Activated naive CD4-positive, alpha-beta T cell treated with anti-CD3 and anti-CD28 coated beads, Interleukin-2, amount 10 ng/mL, durations not matched to agents 7 days and 5 days (primary cell): ENCODE measurements at places on chromosomes 1 and 21.

GRCh38 chr1:70112838-70113237, 92.5 kb downstream of the LRRC40 start:
- no peak for DNase-seq

- DNase-seq, result peak; percentile 89
Observed at GRCh38 chr1:1122078-1122811, 6.4 kb upstream of the C1orf159 start.

DNA sequence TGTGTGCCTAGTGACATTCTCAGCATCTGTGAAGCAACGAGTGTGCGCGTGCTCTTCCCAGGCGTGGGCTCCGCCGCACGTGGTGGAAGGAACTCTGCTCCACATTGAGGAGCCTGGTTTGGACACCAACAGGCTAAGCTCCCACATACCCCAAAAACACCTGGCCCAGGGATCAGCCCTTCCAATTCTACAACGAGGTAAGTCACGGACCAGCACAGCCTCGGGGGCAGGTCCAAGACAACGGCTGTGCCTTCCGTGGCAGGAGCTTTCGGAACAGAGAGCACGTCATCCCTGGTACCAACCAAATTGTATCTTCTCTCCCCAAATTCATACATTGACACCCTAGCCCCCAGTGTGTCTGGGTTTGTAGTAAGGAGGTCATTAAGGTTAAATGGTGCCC, 27.2 kb upstream of the PDE9A start:
- DNase-seq, result no peak

DNA sequence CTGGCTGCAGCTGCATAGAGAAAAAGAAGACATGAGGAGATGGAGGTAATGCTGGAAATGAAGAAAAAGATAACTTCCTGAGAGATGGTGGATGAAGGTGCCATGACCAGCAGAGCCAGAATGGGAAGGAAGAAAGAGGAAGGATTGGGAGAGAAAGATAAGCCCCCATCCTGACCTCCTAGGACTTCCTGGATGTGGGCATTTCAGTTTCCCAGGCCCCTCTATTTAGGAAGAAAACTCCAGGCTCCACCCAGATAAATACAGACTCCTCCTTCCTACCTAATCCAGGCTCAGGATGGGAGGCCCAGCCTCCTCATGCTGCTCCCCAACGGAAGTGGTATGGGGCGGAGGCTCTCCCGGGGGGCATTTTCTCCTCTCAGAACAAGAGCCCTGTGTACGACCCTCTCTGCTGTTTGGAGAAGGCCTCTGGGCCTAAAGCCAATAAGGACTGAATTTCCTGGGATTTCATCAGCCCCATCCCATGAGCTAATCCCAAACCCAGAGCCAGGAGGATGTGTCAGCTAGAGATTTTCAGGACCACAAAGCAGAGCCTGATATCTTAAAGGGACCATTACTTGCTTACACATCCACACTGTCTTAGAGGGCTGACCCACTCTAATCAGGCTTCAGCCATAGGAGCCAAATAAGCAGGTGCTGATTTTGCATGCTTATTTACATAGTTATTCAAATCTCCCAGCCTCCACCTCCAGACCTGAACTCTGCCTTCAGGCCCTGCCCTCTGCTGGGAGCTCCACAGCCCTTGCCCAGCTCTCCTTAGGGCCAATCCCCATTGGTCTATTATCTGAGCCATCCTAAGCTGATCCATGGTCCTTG, 5.1 kb upstream of the ARHGEF2 start:
- DNase-seq, result no peak

GRCh38 chr1:245856944-245857531, 650.0 kb downstream of the SMYD3 start:
- no peak for DNase-seq

- no peak for DNase-seq
Observed at GRCh38 chr1:231861541-231862481, 235.2 kb downstream of the DISC1 start.

- DNase-seq, result no peak
Observed at GRCh38 chr1:40676501-40676900, 11.0 kb upstream of the RIMS3 start.

DNA sequence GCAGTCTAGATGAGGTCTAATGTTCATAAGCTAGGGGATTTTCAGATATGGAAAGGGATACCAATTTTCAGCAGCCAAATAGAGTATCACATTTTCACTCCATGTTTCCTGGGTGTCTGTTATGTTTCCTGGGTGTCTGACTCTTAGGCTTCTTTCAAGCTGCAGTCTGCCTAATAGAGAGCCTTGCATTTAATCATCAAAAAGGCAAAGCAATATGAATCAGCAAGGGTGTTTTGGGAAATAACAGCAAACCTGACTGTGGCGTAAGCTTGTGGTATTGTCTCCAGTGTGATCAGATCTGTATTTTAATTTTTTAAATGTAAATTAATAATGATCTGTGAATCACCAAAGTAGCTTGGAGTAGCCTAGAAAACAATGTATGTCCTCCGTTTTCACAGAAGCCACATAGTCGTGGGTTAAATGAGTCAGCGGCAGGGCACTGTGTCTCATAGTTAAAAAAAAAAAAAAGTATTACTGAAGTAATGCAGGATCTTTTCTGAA, 10.4 kb downstream of the LGALS8 start:
- DNase-seq, result no peak

GRCh38 chr1:227268943-227269342, 49.3 kb downstream of the CDC42BPA start:
- DNase-seq, result no peak

GRCh38 chr1:18886003-18886335, 16.4 kb downstream of the ALDH4A1 start:
- DNase-seq, result no peak

DNA sequence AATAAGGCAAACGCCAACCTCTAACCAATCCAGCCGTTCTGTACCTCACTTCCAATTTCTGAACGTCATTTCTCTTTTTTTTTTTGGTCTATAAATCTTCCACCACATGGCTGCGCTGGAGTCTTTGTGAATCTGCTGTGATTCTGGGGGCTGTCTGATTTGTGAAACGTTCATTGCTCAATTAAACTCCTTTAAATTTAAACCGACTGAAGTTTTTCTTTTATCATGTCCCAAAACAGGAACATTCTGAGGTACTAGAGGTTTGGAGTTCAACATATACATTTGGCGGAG, 65.5 kb upstream of the BACH1 start:
- no peak for DNase-seq

- DNase-seq, result no peak
Observed at GRCh38 chr1:26181586-26182382, 4.5 kb downstream of the CNKSR1 start.

GRCh38 chr1:118300808-118301207, 115.8 kb upstream of the SPAG17 start:
- DNase-seq, result no peak

- no peak for DNase-seq
Observed at GRCh38 chr1:9013819-9014218, 12.4 kb downstream of the SLC2A7 start.

DNA sequence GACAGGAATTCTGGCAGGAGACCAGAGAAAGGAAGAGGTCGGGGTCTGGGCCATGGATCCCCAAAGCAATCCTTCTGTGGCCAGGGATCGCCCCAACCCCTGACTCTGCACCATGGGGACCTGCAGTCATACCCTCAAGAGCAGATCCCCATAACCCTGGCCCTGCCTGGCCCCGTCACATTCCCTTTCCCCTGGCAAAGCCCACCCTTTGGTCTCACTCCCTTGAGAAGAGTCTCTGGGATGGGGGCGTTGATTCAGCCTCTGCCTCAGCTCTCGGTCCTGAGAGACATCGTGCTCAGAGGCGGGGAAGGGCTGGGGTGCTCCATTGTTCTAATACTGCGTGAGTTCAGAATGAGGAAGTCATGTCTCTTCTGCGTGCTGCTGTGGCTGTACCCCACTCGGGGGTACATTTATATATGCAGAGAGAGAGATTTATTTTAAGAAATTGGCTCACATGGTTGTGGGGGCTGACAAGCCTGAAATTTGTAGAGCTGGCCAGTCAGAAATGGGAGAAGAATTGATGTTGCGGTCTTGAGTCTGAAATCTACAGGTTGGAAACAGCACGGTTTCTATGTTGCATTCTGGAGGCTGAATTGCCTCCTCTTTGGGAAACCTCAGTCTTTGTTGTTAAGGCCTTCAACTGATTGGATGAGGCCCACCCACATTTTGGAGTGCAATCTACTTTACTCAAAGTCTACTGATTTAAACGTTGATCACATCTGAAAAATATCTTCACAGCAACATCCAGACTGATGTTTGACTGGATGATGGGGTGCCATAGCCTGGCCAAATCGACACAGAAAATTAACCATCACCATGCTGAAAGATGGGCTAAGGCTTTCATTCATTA, 4.2 kb upstream of the PADI2 start:
- no peak for DNase-seq

- DNase-seq, result no peak
Observed at GRCh38 chr1:115426231-115426771, 88.3 kb upstream of the NGF start.
